ENCODE measurements at places on chromosomes 3 and 15.

- DNase-seq = no peak
Measured at GRCh38 chr3:66276705-66277274, 56.0 kb downstream of the SLC25A26 start.

DNA sequence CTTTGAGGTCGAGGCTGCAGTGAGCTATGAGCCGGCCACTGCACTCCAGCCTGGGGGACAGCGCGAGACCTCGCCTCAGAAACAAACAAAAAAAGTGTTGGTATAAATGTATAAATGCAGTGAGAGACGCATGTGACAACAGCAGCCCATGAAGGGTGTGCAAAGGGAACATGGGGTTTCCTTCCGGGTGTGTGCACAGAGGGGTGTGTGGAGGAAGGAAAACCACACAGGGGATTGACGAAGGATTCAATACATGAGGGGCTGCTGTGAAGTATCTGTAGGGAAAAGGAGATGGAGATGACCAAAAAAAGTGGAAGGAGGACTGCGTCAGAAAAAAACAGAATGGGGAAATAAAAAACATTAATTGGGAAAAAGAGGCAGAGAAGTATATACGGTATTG is 1.1 kb downstream of the MTFMT start:
- DNase-seq = no peak

- no peak for DNase-seq
Measured at GRCh38 chr15:55403531-55403930, 4.6 kb downstream of the CCPG1 start.

DNA sequence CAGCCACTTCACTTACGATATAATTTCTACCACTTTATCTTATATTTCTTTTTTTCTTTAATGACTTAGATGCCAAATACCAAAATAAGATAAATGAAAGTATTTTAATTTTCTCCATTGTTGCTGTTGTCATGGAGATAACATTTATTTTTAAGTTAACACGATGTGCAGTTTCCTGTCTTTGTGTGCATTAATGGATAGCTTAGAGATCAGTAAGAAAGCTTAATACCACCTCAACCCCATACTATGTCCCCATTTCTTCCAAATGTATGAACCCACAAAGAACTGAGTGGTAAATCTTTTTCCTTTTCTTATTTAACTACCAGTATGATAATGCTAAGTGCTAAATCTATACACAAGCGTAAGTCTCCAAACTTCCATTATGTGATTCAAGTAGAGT is 17.1 kb downstream of the PCNP start:
- DNase-seq = no peak

- no peak for DNase-seq
Measured at GRCh38 chr3:99317201-99317600, 321.2 kb upstream of the COL8A1 start.

DNA sequence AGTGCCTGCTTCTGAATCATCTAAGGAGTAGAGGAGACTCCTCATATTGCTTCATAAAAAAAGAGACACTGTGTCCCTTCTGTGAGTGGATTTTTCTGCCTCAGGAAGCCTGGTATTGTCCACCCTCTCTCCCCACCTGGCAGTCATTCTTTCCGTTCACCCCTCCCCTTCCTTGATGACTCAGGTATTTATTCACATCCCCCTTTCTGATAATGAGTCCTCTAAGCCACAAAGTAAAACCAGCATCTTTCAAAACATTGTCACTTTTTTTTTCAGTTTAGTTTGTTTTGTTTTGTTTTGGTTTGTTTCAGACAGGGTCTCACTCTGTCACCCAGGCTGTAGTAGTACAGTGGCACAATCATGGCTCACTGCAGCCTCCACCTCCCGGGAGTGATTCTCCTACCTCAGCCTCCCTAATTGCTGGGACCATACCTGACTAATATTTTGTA is 65.2 kb upstream of the UBE2E1 start:
- no peak for DNase-seq

- no peak for DNase-seq
Measured at GRCh38 chr3:100532411-100532810, 40.0 kb downstream of the TMEM45A start.

GRCh38 chr3:14633819-14634424 is 17.6 kb upstream of the CCDC174 start:
- DNase-seq = no peak

DNA sequence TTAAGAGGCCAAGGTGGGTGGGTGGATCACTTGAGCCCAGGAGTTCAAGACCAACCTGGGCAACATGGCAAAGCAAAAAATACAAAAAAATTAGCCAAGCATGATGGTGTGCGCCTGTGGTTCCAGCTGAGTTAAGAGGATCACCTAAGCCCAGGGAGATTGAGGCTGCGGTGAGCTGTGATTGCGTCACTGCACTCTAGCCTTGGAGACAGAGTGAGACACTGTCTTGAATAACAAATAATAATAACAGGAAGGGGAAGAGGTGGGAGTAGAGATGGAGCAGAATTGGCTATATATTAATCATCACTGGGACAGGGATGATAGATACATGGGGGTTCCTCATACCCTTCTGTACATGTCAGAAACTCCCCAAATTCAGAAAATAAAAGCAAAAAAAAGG is 23.8 kb upstream of the NMB start:
- DNase-seq = no peak

- no peak for DNase-seq
Measured at GRCh38 chr3:193593668-193594030, 641 bp downstream of the OPA1 start.

DNA sequence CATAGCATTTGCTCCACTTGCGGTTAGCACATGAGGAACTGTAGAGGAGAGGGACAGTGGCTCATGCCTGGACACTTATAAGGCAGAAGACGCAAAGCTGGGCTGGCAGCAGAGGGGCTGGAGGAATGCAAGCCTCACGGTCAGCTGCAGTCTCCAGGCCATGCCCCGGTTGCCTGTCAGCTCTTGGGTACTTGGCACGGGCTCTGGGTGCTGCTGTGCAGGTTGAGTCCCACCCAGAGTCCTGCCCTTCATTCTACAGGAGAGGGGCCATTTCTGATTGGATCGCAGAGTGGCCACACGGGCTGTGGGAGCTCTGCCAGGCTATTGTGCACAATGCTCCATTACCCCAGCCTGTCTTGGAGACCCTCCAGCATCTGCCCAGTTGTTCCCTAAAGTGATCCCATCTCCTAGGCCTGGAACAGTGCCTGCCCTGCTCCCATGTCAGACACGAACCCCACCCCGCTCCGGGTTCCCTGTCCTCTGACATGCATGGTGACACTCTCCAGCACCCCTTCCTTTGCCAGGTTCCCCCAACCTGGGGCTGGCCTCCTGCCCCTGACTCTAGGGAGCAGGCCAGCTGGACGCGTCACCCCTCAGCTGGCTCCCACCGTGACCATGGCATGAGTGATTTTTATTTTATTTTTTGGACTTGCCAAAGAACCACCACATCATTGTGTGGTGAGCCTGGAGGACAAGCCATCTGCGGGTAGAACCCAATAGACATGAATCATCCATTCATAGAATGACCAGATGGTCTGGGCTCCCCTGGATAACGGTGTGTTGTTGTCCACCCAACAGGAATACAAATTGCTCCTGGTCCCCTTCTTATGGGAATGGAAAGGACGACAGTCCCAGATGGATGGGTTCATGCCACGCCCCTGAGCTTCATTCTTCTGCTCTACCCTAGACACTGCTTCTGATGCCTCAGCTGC is 51.0 kb upstream of the KLF13 start:
- DNase-seq = no peak

Data from iPS DF 19.7 (cell line).